ENCODE measurements at places on chromosomes 7 and 10.

DNA sequence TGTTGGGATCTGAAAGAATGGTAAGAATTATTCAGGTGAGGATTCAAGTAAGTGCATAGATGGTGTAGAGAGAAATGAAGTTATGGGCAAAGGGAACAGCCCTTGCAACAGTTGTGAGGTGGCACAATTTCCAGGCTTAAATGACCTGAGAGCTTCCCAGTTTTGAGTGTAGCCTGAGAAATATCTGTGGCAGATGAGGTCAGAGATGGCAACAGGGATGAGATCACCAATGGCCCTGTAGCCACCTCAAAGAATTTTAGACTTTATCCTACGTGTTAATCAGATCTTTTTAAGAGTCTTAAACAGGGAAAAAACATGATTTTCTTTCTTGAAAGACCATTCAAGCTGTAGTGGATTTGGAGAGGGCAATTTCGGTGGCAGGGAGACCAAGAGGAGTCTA is 1.9 kb upstream of the NRF1 start:
- DNase-seq = no peak

GRCh38 chr7:952548-953441 is 1.7 kb downstream of the ADAP1 start:
- DNase-seq = no peak

- DNase-seq = no peak
Observed at GRCh38 chr7:115827305-115828045, 203.1 kb downstream of the TFEC start.

GRCh38 chr7:27802999-27803398 is 63.0 kb downstream of the TAX1BP1 start:
- DNase-seq = no peak

DNA sequence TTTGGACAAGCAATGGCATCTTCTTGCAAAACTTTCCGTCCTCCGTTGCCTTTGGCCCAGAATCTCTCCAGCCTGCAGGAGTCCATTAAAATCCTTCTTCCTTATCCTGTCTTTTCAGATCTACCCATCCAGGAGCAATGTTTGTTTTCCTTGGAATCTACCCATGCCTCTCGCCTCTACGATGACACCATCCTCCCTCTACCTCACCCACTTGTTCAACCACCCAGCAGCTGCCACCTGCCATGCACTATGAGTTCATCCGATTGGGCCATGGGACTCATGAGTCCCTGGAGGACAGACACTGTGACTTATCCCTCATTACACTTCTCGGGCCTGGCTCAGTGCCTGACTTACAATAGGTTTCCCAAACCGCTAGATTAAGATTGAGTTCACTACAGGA is 26.8 kb upstream of the MGMT start:
- DNase-seq = no peak

DNA sequence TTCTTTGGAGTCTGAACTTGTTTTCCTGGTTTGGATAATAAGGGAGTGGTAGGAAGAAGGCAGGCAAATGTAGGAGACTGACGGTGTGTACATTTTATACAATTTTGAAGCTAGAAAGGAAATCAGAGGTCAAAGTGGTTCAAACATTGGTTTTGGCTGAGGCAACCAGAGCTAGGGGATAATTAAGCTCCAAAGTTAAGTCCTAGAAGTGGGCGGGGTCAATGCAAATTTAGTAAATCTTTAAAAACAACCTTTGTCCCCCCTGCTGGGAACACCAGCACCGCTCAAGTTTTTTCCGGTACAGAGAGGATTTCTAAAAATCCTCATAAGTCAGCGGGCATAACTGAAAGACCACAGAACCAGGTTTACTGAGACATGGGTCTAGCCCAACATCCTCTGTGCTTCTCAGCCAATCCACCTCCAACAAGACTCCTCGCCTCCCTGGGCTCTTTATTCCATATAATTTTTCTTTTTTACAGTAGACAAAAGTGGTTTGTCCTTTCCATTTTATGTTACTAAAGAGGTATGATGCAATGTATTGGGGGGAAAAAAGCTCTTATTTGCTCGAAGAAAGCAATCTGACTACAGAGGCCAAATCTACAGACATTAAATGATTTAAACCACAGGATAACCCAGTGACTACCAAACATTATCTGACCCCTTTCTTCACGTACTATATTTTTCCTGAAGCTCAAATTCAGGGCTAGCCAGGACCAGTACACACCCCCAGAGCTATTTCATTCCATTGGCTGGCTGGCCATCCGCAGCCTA is 1.6 kb downstream of the GLUD1 start:
- no peak for DNase-seq

DNA sequence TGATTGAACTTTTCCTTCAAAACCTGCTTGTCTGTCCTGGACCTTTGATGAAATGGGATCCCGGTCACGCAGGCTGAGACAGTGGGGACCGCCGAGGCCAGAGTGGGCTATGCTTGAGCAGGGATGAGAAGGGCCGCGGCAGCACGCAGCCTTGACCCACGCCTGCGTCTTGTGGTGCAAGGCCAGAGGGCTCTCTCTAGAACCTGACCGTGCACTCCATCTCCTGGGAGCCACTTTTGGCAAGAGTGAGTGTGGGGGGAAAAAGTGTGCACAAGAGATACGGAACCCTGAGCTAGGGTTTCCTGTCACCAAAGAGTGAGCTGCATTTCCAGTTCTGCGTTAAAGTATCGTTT is 42.4 kb downstream of the WIPI2 start:
- DNase-seq = no peak

DNA sequence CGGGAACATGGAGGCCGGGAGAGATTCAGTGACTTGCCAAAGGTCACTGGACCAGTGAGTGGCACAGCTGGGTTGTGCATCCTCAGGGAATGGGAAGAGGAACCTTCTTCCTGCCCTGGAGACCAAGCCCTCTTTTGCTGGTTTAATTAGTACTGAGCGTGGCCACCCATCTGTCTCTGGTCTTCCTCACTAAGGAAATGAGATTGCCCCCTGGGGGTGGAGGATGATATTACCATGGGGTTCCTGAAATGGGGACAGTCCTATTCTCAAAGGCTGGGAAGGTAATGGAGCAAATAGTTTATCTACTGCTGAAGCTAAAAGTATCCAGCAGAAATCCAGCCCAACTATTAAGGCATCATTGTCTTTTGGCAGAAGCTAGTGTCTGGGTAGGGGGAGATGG is 98.6 kb upstream of the FGFR2 start:
- no peak for DNase-seq

- DNase-seq = no peak
Observed at GRCh38 chr7:77917500-77918262, 119.1 kb downstream of the PHTF2 start.

Measured in stimulated activated CD8-positive, alpha-beta memory T cell treated with anti-CD3 and anti-CD28 coated beads, Interleukin-4, amount 100 ng/mL, for 4 hours (primary cell).